ENCODE measurements at places on chromosomes 3 and 15.

DNA sequence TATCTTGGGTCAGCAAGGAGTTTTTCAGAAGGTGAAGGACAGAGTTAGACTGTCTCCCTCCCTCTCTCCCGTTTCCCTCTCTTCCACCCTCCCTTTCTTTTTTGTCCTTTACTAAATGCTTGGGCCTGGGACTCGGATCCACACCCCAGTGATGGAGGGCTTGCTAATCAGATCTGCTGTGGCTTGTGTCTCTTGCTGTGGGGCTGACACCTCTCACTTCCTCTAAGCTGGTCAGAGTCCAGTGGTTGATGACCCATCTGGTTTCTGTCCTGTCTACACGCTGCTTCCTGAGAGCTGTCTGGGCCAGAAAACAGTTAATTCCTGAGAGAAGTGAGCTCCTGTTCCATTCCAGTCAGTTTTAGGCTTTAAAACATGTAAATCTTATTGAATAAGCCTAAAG, 849 bp downstream of the TRAK1 start:
- DNase-seq, result no peak

DNA sequence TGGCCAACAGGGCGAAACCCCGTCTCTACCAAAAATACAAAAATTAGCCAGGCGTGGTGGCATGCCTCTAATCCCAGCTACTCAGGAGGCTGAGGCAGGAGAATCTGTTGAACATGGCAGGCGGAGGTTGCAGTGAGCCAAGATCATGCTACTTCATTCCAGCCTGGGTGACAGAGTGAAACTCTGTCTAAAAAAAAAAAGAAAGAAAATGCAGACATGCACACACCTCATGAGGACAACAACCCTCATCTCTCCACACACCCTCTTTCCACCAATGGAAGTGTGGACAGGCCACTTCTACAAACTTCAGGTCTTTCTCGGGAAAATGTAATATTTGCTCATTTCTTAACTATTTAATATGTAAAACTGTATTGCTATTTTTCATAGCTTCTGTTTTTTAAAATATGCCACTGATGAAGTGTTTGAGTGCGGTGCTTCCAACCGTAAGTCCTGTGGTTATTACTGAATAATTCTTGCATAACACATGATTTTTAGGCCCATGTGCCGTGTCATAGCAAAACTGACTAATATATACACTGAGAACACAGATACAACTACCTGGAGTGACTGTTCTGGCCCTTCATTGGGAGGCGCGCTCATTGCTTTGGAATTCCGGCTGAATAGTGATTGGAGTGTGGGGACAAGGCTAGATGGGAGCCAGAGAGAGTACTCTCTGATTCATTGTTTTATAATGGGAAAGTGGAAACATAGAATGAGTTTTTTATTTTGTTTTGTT, 23.1 kb downstream of the LRRC31 start:
- no peak for DNase-seq

DNA sequence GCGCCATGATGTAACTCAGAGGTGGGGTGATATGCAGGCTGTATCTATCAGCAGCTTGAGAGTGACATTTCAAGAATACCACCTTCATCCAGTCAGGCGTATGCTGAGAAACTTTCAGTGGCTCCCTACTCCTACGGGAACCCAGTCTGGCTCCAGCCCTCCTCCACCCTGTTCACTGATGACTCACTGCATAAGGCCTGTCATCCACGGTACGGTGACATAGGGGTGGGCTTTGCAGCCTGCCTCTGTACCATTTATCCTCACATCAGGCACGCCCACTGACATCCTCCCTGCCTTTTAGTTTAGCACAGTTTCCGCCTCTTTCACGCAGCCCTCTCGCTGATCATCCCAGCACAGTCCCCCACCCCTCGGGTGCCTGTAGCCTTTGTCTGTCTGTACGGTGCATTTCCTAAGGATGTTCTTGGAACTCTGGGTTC, 11.7 kb downstream of the PXYLP1 start:
- DNase-seq, result no peak

DNA sequence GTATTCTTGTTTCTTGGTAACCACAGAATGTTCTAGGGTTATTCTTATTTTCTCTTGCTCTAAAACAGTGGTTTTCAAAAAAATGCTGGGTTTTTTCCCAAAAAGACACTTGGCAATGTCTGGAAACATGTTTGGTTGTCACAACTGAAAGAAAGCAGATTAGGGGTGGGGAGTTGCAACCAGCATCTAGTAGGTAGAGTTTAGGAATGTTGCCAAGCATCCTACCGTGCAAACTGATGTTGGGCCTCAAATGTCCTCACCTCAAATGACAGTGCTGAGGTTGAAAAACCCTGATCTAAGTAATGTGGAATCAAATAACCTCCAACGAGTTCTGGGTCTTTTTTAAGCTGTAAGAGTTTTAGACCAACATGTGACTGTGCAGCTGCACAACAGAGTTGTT, 270.5 kb upstream of the STT3B start:
- no peak for DNase-seq

DNA sequence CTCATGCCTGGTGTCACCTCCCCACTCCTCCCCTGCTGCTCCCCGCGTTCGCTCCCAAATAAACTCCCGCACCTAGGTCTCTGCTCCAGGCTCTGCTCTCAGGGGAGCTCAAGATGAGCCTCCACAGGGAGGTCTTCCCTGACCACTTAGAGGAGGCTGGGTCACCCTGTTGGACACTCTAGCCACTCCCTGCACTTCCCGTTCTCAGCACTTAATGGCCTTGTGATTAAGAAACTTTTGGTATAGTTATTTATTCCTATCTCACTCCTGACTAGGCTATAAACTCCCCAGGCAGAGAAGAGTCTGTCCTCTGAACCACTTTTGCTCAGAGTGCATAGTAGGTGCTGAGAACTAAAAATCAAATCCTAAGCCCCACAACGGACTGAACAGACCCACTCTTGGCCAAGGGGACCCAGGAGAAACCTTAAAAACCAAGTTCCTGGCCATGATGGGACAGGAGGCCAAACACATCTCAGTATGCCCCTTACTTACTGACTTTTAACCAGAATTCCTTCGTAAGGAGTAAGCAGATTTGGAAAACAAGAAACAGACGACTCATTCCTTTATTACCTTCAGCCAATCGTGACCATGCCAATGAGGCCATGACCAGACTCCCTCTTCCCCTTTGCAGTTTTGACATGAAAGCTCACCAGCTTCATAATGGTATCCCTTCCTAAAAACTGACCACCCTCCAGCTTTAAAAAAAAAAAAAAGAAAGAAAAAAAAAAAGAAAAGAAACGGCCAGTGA, 69.0 kb upstream of the HRH1 start:
- DNase-seq, result no peak

- DNase-seq, result no peak
These were observed 274.7 kb downstream of the RBMS3 start for GRCh38 chr3:29555590-29555989.

DNA sequence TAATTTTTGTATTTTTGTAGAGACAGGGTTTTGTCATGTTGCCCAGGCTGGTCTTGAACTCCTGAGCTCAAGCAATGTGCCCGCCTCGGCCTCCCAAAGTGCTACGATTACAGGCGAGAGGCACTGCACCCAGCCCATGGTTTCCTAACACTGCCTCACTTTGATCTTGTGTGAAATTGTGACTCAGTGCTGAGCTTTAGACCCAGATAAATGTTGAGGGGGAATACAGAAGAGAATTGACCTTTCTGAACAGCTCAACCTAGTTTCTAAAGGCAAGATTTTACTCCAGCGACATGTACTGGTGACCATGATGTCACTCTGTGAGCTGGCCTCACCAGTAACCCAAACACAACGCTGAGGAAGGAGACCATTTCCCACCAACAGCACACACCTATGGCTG, 73.5 kb downstream of the ATP1B3 start:
- no peak for DNase-seq

DNA sequence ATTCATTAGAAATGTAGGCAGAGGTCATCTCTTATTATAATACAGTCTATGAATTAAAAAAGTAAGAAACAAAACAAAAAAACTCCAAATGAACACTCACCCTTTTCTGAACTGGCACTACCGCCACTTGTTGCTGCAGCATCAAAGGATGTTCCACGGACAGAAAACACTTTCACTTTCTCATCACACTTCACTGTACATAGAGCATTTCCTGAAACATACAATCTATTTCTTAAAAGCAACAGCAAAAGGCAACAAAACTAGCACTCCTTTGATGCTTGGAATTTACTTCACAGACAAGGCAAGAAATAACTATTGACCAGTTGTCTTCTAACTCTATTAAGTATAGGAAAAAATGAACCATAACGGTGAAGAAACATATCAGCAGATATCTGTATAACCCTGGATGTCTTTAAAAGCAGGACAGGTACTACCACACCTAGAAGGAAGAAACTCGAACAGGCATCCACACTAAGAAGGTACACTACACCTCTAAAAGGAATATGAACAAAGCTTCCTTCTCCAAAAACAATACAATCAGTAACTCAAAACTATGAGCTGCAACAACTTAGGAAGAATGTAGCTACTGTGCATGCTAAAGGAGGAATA, 24.9 kb downstream of the ETFA start:
- no peak for DNase-seq

DNA sequence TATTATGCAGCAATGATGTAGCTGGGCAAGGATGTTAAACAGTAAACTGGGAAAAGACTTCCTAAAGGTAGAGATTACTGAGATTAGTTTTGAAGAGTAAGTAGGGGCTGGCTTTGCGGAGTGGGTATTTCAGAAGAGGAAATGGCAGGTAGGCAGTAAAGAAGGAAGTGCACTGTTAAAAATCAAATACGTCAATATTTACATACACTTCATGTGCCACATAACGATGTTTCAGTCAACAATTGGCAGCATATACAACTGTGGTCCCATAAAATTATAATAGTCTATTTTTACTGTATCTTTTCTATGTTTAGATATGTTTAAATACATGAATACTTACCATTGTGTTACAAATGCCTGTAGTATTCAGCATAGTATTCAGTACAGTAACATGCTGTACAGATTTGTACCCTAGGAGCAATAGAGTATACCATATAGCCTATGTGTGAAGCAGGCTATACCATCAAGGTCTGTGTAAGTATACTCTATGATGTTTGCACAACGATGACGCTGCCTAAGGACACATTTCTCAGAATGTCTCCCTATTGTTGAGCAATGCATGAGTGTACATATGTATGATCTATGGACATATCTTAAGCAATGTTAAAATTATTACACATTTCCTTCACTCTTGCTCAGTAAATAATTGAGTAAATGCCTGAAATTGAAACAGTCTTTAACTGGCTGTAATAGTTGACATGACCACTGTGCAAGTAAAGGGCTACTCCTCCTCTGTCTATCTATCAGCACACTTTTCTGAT, 196.7 kb downstream of the ISL2 start:
- DNase-seq, result peak; percentile 44

DNA sequence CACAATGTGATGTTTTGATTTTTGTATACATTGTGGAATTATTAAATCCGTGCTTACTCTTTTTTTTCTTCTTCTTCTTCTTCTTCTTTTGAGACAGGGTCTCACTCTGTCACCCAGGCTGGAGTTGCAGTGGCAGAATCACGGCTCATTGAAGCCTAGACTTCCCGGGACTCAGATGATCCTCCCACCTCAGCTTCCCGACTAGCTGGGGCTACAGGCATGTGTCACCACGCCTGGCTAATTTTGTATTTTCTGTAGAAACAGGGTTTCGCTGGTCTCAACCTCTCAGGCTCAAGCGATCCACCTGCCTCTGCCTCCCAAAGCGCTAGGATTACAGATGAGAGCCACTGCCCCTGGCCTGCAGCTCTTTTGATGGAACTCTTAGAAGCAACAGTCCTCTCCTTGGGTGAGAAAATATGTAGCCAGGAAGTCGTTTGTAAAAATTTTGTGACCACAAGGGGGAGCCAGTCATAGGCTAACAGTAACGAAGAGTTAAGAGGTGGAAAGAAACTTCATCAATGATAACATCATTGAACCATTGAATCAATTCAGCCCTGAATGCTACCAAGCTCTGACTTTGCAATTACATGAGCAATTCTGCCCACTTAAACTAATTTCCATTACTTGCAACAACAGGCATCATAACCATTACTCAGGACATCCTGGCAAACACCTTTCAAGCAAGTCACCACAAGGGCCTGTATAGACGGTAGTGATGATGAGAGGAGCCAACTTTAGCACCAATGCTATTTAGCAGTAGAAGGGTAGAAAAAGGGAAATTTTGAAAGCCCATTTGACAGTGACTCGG, 16.7 kb upstream of the CMTM7 start:
- DNase-seq, result peak; percentile 41

DNA sequence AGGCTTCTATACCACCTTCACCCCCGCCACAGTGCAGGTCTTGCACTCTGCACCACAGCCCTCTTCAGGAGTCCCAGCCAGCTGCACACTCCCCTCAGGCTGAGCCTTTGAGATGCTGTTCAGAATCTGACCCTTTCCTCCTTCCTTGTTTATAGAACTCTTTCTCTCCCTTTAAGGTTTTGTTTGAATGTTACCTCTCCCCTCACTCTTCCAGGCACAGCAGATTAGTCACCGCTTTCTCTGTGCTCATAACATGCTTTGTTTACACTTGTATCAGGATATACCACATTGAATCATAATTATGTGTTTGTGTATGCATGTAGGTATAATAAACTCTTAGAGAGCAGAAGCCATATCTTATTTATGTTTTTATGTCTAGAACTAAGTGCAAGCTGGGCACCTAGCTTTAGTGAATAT, 168.4 kb upstream of the BCL6 start:
- no peak for DNase-seq

DNA sequence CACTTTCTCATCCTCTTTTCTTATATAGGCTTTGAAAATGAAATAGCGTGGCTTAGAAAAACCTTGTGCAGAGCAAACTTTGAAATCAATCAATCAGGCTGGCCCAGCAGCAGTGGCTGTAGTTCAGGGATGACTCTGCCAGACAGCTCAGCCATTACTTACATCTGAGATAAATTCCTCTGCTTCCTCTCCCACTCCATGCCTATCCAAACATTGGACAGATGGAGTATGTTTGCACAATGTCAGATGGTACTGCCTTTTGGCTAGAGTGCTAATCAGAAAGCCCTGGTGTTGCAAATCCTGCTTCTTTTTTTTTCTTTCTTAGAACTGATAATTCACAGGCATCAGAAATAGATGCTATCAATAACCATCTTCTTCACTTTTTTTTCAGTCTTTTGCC, 1065.1 kb downstream of the AGBL1 start:
- no peak for DNase-seq

DNA sequence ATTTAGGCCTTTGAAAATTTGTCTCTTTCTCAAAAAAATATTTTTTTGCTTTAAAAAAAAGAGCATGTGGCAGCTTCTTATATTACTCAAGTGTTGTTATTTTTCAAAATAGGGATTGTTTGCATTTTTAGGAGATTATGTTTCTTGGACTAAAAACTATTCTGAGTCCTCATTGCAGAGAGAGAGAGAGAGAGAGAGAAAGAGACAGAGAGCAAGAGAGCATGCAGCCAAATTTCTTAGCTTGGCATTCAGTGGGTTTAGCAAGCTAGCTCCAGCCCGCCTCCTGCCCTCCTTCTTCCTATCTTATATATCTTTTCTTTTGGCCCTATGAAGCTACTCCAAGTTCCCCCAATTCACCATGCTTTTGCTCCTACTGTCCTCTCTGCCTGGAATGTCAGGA, 55.7 kb downstream of the CEMIP start:
- DNase-seq, result no peak

All from NCI-H748 treated with DMSO at 0.1 percent for 48 hours (cell line).